Natural killer cell treated with Interleukin-12 subunit alpha and Interleukin-12 subunit beta and Interleukin-15 and Interleukin-18, amount 100 ng/mL, for 72 hours (primary cell): ENCODE measurements at places on chromosomes 6 and 20.
A peak's percentile ranks its signal among the peaks of the same experiment; 100 is the strongest.

DNA sequence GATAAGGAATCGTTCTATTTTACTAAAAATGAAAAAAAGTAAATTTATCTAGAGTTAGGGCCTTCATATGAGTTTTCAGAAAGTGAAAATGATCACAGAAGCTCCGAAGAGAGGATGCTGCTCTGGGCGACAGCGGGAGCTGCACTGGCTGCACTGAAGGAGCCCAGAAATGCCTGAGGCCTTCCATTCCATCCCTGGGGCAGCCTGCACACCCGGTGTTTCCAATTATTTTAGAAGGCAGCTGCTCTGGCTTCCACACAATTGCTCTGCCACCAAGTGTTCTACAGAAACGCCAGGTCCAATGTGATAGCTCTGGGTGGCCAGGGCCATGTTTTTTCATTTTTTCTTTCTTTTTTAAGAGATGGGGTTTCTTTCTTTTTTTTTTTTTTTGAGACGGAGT lies 3.6 kb downstream of the DTNBP1 start:
- DNase-seq = no peak

DNA sequence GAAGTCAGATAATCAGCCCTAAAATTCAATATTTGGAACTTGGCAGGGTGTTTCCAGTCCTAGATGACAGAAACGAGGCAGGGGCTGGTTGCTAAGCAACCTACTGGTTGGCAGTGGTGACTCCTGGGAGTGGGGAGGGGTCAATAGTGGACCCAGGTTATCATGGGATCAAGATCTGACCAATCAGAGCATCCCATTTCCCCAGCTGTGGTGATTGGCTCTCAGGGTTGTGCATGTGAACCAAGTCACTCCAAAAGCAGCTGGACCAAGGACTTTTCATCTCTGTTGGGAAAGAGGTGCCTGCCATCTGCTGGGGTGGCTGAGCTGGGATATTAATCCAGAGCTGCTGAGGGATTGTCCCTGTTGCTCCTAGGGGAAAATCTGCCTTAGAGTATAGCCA lies 253.4 kb downstream of the PREX1 start:
- no peak for DNase-seq

- peak; percentile 83 for DNase-seq
These were observed 145.7 kb downstream of the BTBD9 start for GRCh38 chr6:38493931-38494547.

DNA sequence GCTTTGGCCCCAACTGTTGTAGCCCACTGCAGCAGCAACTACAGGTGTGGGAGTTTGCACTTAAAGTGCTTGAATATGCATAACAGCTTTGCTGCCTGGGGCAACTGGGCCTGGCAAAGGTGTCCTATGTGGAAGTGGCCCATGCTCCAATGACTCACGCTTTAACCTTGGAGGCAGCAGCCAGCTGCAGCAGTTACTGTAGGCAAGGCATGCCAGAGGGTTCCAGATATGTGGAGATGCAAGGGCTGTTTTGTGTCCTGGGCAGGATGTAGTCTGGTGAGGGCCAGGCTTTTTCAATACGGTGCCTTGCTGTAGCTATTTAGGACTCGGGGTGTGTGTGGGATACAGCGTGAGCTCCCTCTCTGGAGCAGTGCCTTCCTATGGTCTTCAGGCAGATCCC lies 150.3 kb downstream of the NKAIN2 start:
- no peak for DNase-seq

- DNase-seq = peak; percentile 34
These were observed 13.3 kb upstream of the MYT1 start for GRCh38 chr20:64150756-64151632.

DNA sequence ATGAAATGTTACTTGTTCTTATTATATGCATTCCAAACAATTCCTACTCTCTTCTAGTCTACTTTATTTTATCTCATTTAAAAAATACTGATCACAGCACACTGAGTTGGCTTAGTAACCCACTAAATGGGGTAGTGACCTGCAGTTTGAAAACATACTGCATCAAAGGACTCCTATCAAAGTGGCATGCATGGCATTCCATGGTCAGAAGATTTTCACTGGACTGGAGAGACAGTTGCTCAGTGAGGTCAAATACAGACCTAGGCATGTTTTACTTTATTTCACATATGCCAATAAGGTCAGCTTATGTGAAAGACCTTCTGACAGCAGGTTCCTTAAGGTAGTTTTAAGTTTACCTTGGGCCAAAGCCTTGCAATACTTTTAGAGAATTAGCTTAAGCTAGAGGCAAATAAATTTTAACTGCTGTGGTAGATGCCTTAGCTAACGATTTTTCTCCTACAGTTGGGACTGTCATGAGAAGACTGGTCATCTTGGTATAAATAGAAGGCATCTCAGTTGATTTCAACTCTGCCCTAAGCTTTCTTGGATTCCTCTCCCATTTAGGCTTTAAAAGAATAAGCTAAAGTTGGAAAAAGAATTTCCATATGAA lies 35.1 kb downstream of the TPD52L1 start:
- no peak for DNase-seq

- no peak for DNase-seq
These were observed 96.1 kb upstream of the RIN2 start for GRCh38 chr20:19661717-19662636.

GRCh38 chr20:58655328-58656107 lies 4.4 kb downstream of the STX16 start:
- no peak for DNase-seq

DNA sequence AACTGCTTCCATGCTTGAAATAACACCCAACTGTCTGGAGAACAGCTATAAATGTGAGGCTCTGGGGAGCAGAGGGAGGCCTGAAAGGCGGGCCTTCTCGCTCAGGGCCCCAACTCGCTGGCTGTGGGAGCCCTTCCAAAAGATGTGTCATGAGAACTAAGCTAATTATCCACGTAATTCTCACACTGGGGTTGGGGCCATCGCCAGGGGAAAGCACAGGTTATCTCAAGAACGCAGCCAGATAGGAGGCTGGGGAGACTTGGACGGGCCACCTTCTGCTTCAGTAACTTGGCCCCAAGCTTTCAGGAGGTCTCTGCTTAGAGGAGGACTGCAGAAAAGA lies 1.6 kb downstream of the PXDC1 start:
- no peak for DNase-seq

- DNase-seq = no peak
These were observed 629.0 kb downstream of the EPHA7 start for GRCh38 chr6:92790381-92790780.

DNA sequence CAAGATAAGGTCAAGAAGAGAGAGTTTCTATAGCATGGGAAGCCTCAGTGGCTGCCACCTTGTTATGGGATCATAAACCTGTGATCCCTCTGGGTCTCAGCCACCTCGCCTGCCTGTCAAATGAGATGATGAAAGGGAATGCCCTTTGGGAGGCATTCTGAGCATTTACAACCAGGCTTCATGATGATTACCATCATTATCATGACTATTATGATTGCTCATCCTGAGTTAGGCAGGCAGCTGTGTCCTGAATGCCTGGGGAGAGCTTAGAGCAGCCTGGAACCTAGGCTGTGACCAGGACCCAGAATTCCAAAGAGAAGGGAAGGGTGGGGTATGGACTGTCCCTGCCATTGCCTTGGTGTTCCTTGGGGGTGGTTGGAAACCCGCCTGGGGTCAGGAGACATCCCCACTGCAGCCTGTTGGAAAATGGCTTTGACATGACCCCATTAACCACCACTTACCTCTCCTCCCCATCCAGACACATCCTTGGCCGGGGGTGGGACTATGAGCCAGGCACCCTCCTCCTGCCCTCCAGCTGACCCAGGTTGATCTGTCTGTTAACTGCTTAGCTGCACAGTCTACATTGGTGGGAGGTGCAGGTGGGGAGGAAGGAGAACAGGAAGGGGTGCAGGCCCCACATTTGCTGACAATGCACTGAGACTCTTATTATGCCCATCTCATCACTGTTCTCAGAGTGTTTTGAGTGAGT lies 51.9 kb downstream of the LRFN2 start:
- DNase-seq = no peak

DNA sequence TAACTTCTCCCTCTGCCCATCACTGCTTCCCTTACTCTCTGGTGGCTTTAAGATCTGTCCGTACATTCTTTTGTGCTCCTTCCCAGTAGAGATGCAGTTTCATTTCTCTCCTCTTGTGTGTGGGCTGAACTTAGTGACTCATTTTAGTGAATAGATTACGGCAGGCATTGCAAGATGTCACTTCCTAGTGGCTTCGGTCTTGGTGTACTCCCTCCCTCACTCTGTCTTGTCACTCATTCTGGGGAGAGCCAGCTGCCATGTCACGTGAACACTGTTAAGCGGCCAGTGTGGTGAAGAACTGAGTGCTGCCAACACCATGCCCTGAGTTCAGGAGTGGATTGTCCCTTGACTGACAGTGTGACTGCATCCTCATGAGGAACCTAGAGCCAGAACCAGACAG lies 115.9 kb downstream of the OTOR start:
- DNase-seq = no peak

DNA sequence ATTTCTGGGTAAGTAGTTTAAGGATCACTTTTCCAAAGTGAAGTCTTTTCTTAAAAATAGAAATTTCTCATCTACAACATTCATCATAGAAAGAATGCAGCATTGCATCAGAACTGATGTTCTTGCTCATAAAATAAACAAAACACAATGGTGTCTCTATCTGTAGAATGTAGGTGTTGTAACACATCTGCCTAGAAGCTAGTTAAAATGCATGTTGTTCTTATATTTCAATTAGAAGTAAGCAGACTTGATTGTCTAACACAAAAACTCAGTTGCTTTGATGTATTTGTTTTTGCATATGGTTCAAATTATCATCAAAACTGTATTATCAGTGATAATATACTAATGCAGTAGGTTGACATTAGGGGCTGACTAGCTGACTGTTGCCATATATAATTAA lies 654.7 kb upstream of the FLRT3 start:
- no peak for DNase-seq

GRCh38 chr6:55277646-55278045 lies 49.6 kb upstream of the GFRAL start:
- no peak for DNase-seq

DNA sequence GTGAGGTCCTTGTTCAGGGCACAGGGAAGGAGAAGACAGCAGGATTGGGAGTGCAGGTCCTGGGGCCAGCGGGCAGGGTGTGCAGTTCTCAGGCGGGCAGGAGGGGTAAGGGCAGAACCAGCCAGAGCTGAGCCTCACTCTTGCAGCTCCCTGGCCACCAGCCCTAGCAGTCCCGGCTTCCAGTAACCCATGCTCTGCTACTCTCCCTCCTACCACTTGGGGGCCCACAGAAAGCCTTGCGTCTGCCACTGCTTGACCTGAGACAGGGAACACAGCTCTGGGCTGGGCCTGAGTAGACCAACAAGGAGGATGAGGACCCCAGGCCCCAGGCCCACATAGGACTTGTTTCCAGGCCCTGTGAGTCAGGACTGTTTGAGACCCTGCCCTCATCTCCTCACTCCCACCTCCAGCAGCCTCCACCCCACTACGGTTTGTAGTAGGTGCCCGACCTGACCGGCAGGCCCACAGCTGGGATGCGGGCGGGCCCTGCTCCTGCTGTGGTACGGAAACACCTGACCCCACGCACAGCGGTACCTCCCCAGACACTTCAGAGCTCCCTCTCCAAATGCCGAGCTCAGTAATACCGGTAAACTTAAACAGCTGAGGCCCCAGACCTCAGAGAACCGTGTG lies 39.2 kb downstream of the KCNK5 start:
- peak; percentile 12 for DNase-seq

DNA sequence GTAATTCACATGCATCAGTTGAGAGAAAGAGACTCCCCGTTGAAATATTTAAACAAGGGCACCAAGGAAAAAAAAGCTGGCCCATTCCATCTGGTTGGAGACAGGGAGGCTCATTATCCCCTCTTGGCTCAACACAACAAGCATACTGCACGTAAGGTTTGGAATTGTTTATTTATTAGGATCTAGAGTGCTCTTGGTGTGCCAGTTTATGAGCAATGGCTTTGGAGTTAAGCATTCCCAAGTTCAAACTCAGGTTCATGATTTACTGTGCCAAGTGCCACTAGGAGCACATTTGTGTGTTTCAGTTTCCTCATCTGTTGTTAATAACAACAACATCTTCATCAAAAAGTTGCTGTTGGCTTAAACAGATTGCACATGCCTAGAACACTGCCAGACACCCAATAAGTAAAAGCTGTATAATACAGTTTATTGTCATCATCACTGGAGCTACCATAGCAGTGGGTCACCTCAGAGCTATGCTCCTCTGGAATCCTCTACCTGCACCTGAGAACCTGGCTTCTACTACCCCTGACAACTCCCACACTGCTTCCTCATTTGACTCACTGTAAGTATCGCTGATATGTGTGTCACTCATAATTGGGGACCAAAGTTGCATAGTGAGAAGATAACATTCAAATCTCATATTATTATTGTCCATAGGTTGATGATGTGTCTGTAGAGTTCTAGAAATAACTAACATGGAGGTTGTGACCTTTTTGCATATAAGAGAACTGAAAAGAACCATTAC lies 5.4 kb downstream of the SLC17A3 start:
- DNase-seq = no peak

- no peak for DNase-seq
These were observed 399.9 kb upstream of the HSF2 start for GRCh38 chr6:121999456-122000065.

- DNase-seq = no peak
These were observed 26.2 kb upstream of the BTN3A2 start for GRCh38 chr6:26338810-26339209.

DNA sequence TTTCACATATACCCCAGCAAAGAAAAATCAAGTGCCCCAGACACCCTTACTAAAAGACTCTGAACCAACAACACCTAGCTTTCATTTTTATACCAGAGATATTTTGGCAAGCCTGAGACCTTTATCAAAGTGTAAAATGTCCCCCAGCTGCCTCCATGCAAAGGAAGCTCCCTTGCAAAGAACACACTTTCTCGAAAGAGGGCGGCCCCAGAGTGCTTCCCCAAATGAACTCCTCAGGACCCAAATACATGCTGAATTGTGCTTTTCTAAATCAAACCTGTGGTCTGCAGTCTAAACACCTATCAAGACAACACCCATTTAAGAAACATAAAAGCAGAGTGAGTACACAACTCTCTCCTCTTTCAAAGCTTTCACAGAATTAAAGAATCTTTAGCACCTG lies 490 bp downstream of the IPCEF1 start:
- no peak for DNase-seq

DNA sequence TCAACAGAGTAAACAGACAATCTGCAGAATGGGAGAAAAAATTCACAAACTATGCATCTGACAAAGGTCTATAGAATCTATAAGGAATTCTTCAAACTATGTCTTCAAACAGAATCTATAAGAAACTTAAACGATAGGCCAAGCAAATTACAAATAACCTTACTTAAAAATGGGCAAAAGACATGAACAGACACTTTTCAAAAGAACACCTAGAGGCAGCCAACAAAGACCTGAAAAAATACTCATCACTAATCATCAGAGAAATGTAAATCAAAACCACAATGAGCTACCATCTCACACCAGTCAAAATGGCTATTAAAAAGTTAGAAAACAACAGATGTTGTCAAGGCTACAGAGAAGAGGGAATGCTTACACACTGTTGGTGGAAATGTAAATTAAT lies 81.3 kb downstream of the ID4 start:
- no peak for DNase-seq

- no peak for DNase-seq
These were observed 68.7 kb downstream of the NFATC2 start for GRCh38 chr20:51473771-51474170.

GRCh38 chr6:26250698-26251044 lies 114.3 kb upstream of the BTN3A2 start:
- no peak for DNase-seq
